Stimulated activated CD8-positive, alpha-beta memory T cell treated with anti-CD3 and anti-CD28 coated beads, Interleukin-2, amount 100 ng/mL, for 1 hour (primary cell): ENCODE measurements at places on chromosomes 12 and 14.

GRCh38 chr14:105184461-105184860 lies 3.3 kb upstream of the NUDT14 start:
- no peak for DNase-seq

DNA sequence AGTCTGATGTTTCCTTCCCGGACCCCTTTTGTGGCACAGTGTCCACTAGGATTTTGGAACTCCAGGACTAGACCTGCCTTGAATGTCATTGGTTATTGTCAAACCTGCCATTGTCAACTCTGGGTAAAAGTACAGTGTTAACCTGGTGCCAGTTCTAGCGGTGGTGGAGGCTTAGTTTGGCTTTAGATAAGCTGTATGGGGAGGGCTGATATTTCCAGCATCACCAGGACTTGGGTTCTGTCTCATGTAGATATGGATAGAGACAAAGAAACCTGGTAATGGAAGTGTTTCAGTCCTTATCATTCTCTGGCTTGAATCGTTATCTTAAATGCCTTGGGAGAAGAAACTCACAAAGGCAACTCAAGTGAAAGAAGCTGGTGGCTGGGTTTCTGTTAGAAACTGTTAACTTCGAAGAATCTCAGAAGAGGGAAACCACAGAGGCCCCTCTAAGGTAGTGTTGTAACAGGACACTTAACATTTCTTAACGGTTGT lies 10.6 kb downstream of the CHST11 start:
- DNase-seq, result no peak

GRCh38 chr14:95297832-95298231 lies 21.9 kb downstream of the CLMN start:
- DNase-seq, result no peak

- no peak for DNase-seq
Observed at GRCh38 chr14:93965287-93965821, 11.0 kb downstream of the ASB2 start.

GRCh38 chr12:130263996-130264395 lies 73.7 kb upstream of the PIWIL1 start:
- no peak for DNase-seq

- no peak for DNase-seq
Observed at GRCh38 chr12:102992297-102992696, 34.8 kb downstream of the ASCL1 start.

GRCh38 chr12:47819896-47820630 lies at the start of gene HDAC7:
TSS of gene HDAC7 (minus strand) at chr12:47819903. CDS start at chr12:47819785, 118 bp downstream.
- peak; percentile 52 for DNase-seq

GRCh38 chr12:84704856-84705255 lies 207.7 kb downstream of the SLC6A15 start:
- no peak for DNase-seq

DNA sequence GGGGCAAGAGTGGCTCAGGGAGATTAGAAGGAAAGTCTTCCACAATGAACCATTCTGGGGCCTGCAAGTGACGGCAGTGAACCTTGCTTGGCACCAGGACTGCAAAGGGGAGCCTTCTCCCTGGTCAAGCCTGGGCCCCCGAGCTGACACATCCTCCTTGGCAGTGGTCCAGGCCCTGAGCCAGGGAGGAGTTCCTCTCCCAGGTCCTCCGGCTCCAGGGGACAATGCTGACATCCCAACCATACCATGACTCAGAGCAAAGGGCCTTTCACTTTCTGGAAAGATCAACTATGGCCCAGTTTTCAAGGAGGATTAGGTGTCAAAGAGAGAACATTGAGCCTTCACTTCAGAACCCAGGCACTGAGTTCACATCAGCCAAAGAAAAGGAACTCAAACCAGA lies 756.5 kb upstream of the TBX3 start:
- no peak for DNase-seq

- no peak for DNase-seq
Observed at GRCh38 chr14:99789581-99789980, 3.6 kb upstream of the EML1 start.

GRCh38 chr14:46885566-46885965 lies 234.0 kb upstream of the RPL10L start:
- no peak for DNase-seq

DNA sequence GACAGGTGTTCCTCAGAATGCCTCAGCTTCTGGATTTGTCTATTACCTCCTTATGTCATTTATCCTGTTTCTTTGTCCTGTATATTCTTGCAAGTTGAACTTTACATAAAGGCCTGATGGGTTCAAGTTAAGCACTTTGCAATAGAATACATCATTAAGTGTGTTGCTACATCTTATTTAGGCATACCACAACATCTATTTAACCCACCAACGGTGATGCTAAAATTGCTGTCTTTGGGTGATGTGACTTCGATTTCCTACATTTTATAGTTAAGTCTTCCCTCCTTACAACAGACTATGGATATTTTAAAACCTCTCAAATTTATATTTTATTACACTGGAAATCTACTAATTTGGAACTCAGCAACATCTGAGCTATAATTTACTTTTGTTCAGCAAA lies 171.0 kb downstream of the KICS2 start:
- no peak for DNase-seq

GRCh38 chr12:11824069-11824468 lies 174.6 kb downstream of the ETV6 start:
- DNase-seq, result no peak

- no peak for DNase-seq
Observed at GRCh38 chr14:22466491-22466890, 122.5 kb downstream of the DAD1 start.

- no peak for DNase-seq
Observed at GRCh38 chr12:47346251-47347019, 266.7 kb upstream of the AMIGO2 start.

GRCh38 chr14:54713379-54713778 lies 146.5 kb downstream of the SAMD4A start:
- DNase-seq, result no peak

- DNase-seq, result peak; percentile 37
Observed at GRCh38 chr12:14257734-14258574, 107.5 kb upstream of the ATF7IP start.

GRCh38 chr12:7629465-7629864 lies 36.2 kb downstream of the APOBEC1 start:
- DNase-seq, result no peak

GRCh38 chr12:22272335-22273151 lies 62.0 kb downstream of the ST8SIA1 start:
- no peak for DNase-seq

DNA sequence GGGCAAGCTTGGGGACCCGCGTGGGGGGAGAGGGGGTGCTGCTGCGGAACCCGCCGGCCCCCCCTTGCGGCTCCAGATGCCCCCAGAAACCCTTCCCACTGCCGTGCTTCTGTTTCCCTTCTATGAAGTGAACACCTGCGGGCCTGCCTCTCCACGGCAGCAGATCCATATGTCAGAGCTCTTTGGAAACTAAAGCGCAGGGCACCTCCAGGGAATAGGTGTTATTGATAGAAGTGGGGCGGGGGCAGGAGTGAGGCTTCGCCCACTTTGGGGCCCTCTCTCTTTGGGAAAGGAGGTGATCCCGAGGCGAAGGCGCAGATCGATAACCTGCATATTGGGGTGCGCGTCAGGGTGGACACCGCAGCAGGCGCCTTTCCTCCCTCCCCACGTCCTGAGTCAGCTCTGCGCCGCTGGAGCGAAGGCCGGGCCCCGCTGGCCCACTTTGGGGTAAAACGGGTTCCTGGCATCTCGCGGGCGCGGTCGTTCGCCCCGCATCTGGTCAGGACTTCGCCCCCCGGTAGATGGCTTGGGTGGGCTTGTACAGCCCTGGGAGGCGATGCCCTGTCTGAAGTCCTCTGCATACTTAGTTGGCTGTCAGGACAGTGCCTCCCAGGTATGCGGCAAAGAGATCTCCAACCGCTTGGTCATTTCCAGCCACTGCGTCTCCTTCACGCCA lies 524 bp downstream of the KMT5A start:
- no peak for DNase-seq

- DNase-seq, result peak; percentile 44
Observed at GRCh38 chr14:68862954-68863594, 70.2 kb upstream of the ZFP36L1 start.

- DNase-seq, result no peak
Observed at GRCh38 chr12:52669426-52669825, 10.8 kb downstream of the KRT1 start.
